Activated T-cell treated with anti-CD3 and anti-CD28 coated beads, Interleukin-2, amount 50 U/mL, for 24 hours (primary cell): ENCODE measurements at places on chromosomes 1 and 21.

DNA sequence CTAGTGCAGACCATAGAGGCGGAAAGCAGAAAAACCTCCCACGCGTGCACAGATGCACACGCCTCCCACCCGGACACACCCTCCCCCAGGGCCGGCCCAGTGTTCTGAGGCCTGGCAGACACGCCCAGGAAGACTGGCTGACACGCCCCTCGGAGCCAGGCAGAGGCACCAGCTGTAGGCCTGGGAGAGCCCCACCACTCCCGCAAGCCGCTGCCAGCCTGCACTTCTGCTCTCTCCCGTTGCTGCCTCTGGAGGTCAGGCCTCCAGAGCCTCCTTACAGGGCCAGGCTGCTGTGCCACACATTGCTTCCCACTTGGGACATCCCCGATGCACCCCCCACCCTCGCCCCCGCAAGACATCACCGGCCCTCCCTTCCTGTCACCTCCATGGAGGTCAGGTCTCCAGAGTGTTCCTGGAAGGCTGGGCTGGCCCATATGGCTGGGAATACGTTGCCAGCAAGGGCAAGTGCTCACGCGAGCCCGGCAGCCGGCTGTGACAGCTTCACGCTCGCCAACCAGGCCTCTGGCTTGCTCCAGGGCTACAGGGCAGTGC, 40.4 kb downstream of the CASZ1 start:
- H3K4me1 ChIP-seq, result peaks cover 9% of the 10 kb centered on the region
- peak; percentile 60 for DNase-seq
- no peak overlapping the region for H3K4me3 ChIP-seq
- H3K27me3 ChIP-seq, result no peaks in the 10 kb centered on the region
- H3K36me3 ChIP-seq, result no peaks in the 10 kb centered on the region
- no peak overlapping the region for H3K27ac ChIP-seq

DNA sequence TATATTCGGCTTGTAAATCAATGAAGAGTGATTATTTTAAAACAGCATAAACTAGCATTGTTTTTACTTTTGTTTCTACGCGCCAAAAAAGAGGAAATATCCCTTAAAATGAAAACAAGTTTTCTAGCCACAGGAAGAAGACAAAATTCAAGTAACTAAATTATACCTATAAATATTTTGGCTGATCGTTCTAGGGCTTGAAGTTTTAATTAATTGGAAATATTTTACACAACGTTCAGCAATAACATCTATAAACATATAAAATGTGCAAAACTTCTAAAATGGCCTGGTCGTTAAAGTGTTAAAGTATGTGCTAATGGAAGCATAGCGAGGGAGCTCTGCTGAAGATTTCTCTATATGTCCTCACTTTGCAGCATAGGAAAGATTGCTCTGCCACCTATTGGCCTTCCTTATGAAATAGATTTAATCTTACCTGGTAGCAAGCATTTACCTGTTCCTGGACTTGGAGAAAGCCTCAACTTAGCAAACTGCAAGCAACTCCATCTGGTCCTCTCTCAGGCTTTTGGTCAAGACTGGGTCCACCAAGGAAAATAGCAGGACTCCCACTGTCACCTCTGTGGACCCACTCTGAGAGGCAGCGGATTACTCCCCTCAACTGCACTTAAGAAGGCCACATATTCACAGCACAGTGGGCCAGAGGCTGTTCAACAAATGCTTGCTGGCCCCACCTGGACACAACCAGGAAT, 351.3 kb upstream of the RUNX1 start:
- no peaks in the 10 kb centered on the region for H3K36me3 ChIP-seq
- H3K4me1 ChIP-seq, result peaks cover 24% of the 10 kb centered on the region
- no peaks in the 10 kb centered on the region for H3K27me3 ChIP-seq
- peak overlapping the region; percentile 63 for H3K27ac ChIP-seq
- H3K4me3 ChIP-seq, result peak overlapping the region; percentile 18
- DNase-seq, result peak; percentile 66

- H3K4me3 ChIP-seq, result no peak overlapping the region
- no peaks in the 10 kb centered on the region for H3K36me3 ChIP-seq
- H3K4me1 ChIP-seq, result peaks cover 3% of the 10 kb centered on the region
Observed at GRCh38 chr1:79629414-79629813, 622.9 kb upstream of the ADGRL4 start.

- no peak overlapping the region for H3K27ac ChIP-seq
- H3K4me3 ChIP-seq, result no peak overlapping the region
- H3K27me3 ChIP-seq, result peaks cover 7% of the 10 kb centered on the region
- DNase-seq, result no peak
- H3K4me1 ChIP-seq, result no peaks in the 10 kb centered on the region
Observed at GRCh38 chr1:86436041-86436440, 12.1 kb downstream of the CLCA2 start.

GRCh38 chr1:212490276-212490675, 57.6 kb downstream of the NENF start:
- H3K27me3 ChIP-seq, result no peaks in the 10 kb centered on the region
- H3K36me3 ChIP-seq, result no peaks in the 10 kb centered on the region
- H3K4me3 ChIP-seq, result no peak overlapping the region
- peaks cover 5% of the 10 kb centered on the region for H3K4me1 ChIP-seq
- no peak for DNase-seq

GRCh38 chr1:167627615-167627864, 2.5 kb upstream of the RCSD1 start:
- H3K4me1 ChIP-seq, result peaks cover 52% of the 10 kb centered on the region
- H3K36me3 ChIP-seq, result peaks cover 25% of the 10 kb centered on the region
- DNase-seq, result no peak
